SK-N-MC (cell line): ENCODE measurements at places on chromosomes 3 and 15.

- DNase-seq, result no peak
Observed at GRCh38 chr15:73897441-73898261, 24.3 kb downstream of the TBC1D21 start.

DNA sequence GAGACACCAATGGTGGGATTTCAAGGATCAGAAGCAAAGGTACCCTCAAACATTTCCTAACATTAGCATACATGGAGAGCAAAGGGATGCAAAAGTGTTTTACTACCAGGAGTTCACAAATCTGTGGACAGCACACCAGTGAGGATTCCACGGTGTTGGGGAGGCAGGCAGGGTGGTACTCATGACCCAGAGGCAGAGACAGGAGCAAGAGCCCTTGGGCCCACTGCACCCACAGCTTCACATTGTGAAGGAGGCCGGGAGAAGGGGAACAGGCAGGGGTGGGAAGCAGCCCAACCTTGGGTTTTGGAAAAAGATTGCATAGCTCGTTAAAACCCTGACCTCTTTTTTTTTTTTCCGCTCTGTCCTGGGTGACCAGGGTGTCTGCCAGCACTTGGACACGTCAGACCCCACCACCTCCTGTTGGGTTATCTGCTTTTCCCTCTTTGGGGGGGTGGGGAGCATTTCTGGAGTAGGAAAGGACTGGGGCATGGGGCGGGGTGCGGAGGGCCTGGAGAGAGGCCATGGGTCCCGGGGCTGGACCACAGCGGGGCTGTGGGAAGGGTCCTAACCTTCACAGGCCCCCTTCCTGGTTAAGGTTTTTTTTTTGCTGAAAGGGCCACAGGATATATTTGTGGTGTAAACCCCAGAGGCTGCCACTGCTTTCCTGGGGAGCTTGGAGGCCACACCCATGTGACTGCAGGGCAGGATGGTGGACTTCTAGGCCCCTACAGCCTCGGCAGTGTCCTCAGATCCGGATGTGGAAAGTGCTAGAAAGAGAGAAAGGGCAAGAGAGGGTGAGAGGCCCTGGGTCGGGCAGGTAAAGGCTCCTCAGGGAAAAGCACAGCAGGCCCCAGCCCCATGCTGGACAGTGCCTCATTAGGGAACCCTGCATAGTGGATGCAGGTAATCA lies 12.5 kb downstream of the SH2D7 start:
- DNase-seq, result no peak

- no peak for DNase-seq
Observed at GRCh38 chr15:29452881-29453731, 183.5 kb upstream of the NSMCE3 start.

DNA sequence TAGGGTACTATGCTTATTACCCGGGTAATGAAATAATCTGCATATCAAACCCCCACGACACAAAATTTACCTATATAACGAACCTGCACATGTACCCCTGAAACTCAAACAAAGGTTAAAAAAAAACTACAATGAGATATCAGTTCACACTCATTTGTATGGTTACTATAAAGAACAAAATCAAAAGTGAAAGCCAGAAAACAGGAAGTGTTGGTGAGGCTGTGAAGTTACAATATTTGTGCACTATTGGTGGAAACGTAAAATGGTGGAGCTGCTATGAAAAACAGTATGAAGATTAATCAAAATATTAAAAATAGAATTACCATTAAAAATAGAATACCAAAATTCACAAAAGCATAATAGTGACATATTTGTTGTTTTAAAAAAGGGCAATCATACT lies 128.9 kb downstream of the ZIC1 start:
- DNase-seq, result no peak

DNA sequence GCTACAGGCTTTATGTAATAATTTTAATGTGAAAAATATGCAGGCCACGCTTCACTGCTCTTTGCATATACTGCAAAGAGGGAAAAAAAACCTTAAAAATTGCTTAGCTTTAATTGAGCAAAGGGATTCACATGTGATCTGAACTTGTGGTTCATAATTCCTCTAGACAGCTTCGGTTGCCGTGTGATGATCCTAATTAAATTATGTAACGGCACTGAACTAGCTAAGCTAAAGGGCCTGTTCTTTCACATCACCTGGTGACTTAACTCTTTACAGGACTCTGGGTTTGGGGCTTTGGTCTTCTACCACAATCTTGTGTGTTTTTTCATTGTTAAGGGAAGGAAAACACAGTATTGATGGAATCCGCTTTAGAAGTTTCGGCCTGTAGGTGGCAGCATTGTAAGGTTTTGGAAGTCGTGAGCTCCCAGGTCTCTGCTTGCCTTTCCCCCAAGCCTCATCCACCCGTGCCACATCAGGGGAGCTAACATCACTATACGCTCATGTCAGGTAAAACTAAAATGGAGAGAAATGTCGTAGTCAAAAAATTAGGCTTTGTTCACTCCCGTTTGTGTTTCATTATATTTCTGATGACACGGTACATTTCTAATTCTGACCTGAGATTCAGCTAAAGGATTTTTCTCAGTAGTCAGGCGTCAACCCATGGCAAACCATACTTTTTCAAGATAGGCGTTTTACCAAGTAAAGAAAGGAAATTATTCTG lies 205.6 kb upstream of the DPH6 start:
- DNase-seq, result peak; percentile 63

- DNase-seq, result no peak
Observed at GRCh38 chr3:122076491-122077292, 21.5 kb downstream of the CD86 start.

DNA sequence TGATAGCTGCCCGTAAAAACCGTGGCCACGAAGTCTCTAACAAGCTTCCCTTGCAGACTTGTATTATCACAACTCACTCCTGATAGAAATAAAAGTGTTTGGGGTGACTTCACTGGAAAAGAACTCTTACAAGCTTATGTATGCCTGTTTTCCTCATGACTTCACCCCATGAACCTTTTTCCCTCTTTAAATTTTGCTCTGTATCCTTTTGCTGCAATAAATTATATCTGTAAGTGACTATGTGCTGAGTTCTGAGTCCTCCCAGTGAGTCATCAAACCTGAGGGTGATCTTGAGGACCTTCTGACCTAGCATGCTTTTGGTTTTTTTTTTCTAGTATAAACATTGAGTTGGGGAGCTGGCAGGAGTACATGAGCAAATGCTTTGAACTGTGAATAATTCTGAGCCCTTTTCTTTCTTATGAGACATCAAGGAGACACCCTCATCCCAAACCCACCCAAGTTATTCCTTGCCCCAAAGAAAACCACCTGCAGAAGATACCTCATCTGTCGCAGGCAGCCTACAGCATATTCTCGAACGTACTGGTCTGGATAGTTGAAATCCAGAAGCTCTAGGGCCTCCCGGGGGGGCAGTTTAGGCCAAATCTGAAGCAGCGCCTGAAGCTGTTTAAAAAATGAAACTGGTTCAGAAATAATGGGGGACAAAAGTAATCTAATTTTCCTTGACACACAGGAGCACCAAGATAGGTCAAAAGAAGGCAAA lies 85.9 kb downstream of the FAIM start:
- no peak for DNase-seq

DNA sequence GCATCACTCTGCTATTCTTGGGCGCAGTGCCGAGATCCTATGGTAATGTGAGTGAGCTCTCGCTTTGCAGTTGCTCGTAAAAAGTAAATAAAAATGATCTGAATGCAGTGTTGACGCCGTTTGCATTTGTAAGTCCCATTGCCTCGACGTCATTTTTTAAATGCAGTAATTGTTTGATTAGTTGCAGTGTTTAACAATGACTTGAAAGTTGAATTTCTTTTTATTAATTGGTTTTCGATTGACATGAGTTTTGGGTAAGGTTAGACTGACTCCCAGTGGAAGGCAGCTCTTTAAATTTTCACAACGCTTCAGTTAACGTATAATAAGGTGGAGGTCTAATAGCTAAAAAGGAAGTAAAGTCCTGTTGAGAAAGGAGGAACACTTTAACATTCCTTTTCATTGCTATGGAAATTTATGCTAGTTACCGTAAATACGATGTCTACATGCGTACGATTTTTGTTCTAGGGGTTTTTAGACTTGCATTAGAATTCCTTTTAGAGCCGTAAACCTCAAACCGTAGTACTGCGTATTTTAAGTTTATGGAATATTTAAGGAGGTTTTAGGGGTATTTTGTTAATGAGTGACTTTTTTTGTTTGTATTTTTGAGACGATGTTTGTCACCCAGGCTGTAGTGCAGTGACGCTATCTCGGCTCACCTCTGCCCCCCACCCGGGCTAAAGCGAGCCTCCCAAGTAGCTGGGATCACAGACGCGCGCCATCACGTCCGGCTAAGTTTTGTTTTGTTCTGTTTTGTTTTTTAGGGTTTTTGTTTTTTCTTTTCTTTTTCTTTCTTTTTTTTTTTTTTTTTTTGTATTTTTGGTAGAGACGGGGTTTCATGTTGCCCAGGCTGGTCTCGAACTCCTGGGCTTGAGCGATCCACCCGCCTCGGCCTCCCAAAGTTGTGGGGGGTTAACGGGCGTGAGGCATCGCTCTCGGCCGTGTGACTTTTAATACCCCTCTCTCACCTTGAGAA lies 1.4 kb downstream of the MORF4L1 start:
- DNase-seq, result no peak

GRCh38 chr3:51715231-51715976 lies 8.5 kb downstream of the GRM2 start:
- DNase-seq, result no peak

GRCh38 chr15:84736375-84736774 lies 12.0 kb upstream of the ZNF592 start:
- DNase-seq, result no peak

- DNase-seq, result no peak
Observed at GRCh38 chr3:120682095-120682681, at the start of gene HGD. Gene HGD, minus strand, starts transcription at chr3:120682239. Its CDS starts 128 bp downstream, at chr3:120682111.

- no peak for DNase-seq
Observed at GRCh38 chr15:65630760-65631159, 9.0 kb downstream of the SLC24A1 start.

DNA sequence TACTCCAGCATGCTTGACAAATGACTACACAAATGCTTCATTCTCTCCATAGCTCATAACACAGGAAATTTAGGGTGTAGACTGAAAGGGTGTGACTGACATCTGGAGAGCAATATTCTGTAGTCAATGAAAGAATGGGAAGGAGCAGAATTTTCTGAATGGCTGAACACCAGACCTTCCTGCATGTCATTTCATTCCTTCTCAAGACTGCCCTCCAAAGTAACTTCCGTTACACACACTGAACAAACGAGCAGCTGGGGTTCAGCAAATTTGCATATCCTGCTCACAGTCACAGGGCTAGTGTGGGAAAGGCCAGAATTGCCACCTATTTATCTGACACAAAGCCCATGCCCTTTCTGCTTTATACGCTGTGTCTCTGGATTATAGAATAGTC lies 325.0 kb upstream of the CFAP20DC start:
- no peak for DNase-seq

DNA sequence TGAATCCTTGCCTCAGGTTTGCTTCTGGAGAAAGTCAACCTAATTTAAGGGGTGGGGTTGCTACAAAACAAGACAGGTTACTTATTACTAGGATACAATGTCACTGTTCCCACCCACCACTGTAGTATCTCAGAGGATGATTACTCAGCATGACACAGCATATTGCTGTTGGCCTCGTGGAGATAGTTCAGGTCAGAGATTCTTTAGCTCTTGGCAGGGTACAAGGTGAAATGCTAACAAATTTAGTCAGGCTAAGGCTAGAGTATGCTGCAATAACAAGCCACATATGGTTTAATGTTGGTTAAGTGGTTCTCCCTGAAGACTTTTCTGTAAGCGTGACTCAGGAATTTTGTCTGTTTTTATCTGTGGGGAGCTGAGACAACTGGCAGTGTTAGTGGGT lies 161.8 kb downstream of the EDEM1 start:
- DNase-seq, result no peak

GRCh38 chr3:139477710-139478640 lies 1.7 kb upstream of the RBP2 start:
- no peak for DNase-seq

DNA sequence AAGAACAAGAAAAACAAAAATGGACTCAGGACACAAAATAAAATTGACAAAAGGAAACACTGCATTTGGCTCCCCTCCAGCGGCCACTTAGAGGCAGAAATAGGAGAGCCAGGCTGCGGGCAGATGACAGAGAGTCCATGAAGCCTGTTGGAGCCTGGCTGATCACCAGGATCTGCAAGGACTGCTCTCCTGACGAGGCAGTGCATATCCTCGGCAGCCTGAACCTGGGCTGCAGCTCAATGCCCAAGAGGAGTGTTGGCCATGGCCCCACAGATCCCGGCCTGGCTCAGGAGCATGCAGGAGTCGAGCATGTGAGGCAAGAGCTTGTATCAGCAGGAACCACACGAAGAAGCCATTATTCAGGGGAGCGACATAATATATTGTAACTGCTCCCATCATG lies 199.8 kb downstream of the STT3B start:
- DNase-seq, result no peak

- no peak for DNase-seq
Observed at GRCh38 chr15:80099241-80099640, 39.8 kb downstream of the ZFAND6 start.

DNA sequence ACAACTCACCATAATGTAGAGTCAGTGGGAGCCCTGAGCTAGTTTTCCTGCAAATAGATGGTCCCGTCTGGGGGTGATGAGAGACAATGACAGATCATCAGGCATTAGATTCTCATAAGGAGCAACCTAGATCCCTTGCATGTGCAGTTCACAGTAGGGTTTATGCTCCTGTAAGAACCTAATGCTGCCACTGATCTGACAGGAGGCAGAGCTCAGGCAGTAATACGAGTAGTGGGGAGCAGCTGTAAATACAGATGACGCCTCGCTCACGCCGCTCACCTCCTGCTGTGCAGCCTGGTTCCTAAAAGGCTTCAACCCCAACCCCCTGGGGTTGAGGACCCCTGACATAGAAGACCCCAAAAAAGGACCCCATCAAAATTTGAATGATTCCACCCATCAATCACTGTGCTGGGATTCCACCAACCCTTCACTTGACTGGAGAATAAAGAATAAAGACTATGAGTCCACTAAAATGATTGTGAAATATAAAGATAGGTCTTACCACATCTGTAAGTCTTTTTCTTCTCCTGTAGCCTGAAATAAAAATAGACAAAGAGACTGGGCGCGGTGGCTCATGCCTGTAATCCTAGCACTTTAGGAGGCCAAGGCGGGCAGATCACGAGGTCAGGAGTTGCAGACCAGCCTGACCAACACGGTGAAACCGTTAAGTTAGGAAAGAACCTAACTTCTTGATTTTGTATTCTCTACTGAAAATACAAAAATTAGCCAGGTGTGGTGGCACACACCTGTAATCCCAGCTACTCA lies 9.9 kb upstream of the UBL7 start:
- DNase-seq, result no peak

GRCh38 chr15:56794553-56795329 lies 61.4 kb upstream of the ZNF280D start:
- no peak for DNase-seq

DNA sequence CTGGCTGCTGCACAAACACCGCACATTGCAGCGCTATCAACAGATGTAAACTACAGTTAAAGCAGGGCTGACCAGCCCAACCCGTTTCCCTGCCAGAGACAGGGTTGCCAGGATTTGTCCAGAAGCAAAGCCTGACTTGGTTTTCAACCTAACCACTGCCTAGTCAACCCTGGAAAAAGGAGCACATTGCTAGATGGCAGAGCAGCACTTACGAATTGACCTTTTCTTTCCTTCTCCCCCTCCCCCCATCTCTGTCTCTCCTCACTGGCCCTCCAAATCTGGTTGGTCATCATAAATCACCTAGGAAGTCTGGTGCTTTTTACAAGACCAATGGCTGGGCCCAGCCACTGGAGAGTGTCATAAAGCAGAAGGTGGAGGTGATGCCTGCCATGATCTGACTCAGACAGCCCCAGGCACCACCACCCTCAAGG lies 51.3 kb downstream of the ABCC5 start:
- DNase-seq, result no peak
